ENCODE measurements at places on chromosomes 7 and 10.

DNA sequence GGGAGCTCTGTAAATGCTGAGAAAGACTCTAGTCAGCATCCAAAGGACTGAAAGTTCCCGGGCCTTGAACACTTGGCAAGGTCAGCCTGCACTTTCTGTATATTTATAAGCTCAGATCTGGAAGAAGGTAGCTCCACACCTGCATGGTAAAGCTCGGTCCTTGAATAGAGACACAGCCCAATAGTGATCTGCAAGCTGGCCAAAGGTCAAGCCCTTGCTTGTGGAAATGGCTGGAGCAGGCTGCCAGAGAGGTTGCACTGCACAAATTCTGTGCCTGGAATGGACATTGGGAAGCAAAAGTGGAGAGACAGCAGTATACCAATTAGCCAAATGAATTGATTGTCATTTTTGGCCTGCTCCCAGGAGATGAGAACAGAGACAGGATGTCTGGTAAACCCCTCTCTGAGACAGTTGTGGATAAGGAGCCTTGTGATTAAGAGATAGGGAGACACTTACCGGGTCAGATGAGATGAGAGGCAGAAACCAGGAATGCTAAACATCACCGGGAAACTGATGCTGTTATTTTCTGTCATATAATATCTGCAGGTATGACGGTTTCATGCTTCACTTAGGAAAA, 8.0 kb upstream of the FRA10AC1 start:
- DNase-seq: no peak

- DNase-seq: peak; percentile 63
Observed at GRCh38 chr10:77643795-77644468, 6.3 kb upstream of the KCNMA1 start.

DNA sequence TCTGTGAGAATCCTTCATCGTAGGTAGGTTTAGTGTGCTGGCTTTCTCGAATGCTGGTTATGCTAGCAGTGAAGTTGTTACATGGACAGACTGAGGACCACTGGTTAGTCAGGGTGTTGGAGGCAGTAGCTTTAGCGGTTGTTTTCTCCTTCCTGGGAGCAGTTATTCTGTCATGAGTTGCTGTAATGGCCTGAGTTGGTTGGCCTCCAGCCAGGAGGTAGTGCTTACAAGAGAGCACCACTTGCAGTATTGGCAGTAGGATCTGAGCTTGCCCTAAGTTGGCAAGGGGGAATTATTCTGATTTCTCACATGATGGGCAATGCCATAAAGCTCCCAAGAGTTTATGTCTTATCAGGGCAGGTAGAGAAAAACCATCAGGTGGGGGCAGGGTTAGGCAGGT, 58.0 kb downstream of the IPMK start:
- DNase-seq: no peak

DNA sequence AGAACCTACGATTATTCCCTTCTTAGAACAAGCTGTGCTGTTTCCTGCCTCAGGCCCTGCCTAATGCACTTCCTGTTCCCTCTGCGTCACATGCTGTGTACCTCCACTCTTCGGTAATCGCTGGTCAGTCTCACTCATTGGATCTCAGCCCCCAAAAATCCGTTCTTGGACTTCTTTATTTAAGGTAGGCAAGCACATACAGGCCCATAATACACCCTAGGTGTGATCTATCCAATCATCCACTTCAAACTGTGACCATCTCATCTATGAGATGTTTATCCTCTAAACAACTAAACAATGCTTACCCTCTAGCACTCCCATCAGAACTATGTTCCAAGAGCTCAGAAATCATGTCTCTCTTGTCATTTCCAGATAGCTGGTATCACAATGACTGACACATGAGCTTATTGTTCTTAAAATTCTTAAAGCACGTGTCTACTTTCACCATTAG, 83.9 kb downstream of the CADPS2 start:
- DNase-seq: no peak

- DNase-seq: peak; percentile 27
Observed at GRCh38 chr10:3775696-3776551, 9.1 kb downstream of the KLF6 start.

DNA sequence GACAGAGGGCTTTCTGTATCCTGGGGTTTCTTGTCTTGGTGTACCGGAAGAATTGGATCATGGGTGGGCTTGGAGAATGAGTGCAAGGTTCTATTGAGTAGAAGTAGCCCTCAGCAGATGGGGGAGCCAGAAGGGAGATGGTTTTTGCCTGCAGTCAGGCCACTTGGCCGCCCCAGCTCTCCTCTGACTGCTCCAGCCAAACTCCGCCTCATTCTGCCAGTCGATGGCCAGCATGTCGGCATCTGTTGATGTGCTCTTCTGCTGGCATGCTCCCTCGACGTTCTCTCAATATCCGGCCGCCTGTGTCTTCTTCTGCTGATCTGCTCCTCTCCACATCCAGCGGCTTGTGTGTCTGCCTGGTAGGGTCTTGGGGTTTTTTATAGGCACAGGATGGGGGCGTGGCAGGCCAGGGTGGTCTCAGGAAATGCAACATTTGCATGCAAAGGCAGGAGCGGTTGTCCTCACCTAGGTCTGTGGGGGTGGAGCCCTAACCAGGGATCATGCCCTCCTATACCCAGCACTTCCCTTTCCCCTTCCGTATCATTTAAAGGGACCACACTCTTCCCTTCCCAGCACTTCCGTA, 40.2 kb upstream of the TNS3 start:
- no peak for DNase-seq

DNA sequence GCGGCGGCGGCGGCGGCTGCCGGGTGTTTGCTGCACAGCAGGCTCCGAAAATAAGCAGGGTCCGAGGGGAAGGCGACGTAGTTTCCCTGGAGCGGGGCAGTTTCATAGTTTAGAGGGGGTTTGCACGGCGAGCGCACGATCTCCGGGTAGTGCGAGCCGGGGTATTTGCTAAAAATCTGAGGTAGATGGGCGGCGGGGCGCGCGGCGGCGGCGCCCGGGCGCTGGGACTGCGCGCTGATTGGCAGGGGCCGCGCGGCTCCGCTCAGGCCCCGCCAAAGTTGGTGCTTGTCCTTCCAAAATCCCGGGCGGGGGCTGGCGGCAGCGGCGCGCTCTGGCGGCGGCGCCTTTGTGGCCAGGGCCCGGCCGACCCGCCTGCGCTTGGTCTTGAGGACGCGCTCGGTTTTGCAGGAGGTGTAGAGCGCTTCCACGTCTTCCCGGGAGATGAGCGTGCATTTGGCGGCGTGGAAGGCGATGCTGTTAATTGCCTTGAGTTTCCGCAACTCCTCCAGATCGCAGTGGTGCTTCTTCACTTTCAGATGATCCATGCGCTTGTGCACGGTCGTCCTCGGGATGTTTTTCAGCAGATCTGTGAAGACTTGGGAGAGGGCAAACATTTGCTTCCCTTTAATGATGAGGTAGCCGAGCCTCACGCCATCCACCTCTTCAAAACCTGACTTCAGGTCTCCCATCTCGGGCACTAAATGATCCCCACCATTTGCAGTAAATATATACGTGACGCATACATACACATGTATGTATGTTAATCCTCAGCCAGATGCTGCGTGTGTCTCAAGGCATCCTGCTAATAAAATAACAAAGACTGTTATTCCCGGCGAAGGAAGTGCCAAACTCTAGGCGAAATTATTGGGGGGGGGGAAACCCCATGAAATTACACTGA, 8.1 kb downstream of the SKIDA1 start:
- peak; percentile 50 for DNase-seq

DNA sequence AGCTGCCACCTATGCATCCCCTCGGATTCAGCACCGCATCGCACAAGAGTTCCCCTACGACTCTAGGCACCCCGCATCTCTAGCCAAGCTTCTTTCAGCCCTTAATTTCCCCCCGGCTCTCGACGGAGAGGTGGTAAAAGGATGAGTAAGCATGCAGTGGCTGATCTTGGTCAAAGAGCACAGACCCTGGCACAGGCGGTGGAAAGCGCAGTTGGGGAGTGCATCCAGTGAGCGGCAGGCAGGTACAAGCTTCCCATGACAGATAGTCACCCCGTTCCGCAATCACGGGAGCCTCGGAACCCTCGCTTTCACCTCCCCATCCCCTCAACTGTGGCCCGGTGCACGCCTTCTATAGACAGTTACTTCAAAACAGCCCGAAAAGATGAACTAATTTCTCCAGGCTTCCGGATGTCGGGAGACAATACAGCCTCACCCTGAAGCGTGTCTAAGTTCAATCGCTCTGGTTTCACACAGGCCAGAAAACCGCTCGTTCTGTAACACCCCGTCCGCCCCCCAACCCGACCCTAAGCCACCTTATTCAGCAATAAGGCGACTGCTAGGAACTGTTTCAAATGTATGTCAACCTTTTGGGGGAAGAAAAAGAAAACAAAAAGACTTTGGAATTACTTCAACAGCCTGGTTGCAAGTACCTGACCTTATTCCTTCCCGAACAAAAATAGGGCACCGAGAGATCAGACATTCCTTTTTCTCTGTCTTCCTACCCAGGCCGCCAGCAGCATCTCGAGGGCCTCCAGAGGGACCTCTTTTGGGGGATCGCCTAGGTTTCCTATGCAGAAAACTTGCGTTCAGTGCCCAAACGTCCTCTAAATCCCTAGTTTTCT, 1.4 kb downstream of the RHEB start:
- peak; percentile 50 for DNase-seq

GRCh38 chr7:124686543-124687171, 78.9 kb downstream of the GPR37 start:
- DNase-seq: no peak

DNA sequence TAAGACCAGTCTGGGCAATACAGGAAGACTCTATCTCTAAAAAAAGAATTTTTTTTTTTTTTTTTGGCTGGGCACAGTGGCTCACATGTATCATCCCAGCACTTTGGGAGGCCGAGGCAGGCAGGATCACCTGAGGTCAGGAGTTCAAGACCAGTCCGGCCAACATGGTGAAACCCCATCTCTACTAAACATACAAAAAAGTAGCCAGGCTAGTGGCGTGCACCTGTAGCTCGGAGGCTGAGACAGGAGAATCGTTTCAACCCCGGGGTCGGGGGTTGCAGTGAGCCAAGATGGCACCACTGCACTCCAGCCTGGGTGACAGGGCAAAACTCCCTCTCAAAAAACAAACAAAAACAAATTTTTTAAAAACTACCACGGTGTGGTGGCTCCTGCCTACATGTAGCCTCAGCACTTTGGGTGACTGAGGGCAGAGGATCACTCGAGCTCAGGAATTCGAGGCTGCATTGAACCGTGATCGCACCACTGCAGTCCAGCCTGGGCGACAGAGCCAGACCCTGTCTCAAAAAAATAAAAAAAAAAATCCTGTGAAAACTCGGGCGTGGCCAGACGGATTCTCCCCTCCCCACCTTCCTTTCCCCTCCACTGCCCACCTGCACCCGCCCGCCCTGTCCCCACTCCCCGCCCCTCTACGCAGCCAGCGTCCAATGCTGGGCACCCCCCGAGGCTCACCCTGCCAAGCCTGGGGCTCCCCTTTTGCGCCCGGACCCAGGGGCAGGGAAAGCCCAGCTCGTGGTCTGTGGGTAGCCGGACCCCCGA, 745 bp upstream of the ORAI2 start:
- DNase-seq: no peak

- no peak for DNase-seq
Observed at GRCh38 chr7:48087349-48087748, 1.7 kb upstream of the UPP1 start.

GRCh38 chr7:79713276-79713675, 259.8 kb upstream of the MAGI2 start:
- no peak for DNase-seq

GRCh38 chr7:132130497-132130896, 445.8 kb downstream of the PLXNA4 start:
- DNase-seq: peak; percentile 63

DNA sequence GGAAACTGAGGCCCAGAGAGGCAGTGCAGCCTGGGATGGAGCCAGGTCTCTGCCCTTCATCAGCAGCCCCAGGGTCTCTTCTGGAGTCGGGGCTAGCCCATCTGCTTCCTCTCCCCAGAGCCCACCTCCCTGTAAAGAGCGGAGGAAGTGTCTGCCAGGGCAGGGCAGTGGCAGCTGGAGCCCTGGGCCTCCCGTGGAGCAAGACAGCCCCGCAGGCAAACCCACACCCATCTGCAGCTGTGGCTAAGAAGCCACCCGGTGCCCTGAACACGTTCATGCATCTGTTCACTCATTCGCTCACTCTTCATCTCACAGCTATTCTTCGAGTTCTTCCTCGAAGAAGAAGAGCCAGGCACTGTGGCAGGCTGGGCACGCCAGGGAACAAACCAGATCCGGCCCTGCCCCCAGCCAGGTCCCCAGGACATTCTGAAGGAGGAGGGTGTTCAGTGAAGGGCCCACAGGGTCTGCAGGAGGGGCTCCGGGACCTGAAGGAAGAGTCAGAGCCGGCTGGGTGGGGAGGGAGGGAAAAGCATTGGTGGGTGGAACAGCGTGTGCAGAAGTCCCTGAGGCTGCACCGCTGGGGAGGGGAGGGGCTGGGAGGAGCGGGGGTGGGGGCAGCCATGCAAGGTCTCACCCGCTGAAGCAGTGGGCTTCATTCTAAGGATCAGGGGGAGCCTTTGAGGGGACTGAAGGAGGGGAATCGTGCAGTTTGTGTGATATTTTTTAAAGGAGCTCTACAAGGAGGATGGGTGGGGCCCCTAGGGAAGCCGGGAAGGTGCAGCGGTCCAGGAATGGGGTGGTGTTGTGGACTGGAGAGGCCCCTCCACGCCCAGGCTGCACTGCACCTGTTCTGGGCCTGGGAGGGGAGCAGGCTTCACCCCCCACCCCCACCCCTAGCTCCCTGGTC, 99.1 kb downstream of the UNCX start:
- DNase-seq: no peak

- DNase-seq: no peak
Observed at GRCh38 chr10:13834581-13835286, 248.0 kb downstream of the PRPF18 start.

DNA sequence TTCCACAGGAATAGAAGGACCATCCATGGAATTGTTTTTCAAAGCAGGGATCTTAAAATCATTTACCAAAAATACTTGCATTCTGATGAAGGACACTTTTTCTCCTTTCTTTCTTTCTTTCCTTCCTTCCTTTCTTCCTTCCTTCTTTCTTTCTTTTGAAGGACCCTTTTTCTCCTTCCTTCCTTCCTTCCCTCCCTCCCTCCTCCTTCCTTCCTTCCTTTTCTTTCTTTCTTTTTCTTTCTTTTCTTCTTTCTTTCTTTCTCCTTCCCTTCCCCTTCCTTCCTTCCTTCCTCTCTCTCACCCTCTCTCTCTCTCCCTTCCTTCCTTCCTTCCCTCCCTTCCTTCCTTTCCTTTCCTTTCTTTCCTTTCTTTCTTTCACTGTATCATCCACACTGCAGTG, 74.8 kb downstream of the PRKCQ start:
- no peak for DNase-seq

GRCh38 chr10:9399275-9399983, 1344.9 kb downstream of the GATA3 start:
- no peak for DNase-seq

All from SW480 (cell line).